ENCODE measurements at places on chromosomes 12 and 14.

DNA sequence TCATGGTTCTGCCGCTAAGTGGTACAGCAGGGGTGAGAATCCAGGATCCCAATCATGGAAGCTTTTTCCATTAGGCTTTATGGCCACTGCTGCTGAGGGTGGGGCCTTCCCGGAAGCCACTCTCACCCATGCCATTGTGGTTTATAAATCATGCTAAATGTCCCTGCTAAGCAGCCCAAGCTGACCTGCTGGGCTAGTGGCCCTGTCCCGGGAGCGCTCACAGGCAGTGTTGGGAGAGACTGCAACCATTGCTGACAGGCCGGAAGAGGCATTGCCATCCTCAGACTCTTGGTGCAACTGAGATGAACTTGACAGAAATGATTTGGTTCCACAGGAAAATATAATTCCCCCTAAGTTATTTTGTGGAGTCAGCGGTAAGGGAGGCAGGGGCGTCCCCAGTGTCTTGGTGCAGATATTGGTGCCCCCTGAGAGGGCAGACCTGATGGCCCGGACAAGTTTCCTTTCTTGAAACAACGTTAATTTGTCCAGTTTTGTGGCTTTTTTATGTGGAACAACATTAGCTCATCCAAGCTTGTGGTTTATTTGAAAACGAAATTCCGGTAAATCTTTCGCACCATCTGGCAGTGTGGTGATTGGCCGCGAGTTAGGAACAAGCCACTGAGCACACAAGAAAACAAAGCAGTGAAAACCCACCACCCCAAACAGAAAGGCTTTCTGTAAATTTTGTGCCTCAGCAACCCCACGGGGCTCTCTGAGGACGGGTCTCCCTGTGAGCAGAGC is 82.3 kb downstream of the SSPN start:
- DNase-seq = no peak

DNA sequence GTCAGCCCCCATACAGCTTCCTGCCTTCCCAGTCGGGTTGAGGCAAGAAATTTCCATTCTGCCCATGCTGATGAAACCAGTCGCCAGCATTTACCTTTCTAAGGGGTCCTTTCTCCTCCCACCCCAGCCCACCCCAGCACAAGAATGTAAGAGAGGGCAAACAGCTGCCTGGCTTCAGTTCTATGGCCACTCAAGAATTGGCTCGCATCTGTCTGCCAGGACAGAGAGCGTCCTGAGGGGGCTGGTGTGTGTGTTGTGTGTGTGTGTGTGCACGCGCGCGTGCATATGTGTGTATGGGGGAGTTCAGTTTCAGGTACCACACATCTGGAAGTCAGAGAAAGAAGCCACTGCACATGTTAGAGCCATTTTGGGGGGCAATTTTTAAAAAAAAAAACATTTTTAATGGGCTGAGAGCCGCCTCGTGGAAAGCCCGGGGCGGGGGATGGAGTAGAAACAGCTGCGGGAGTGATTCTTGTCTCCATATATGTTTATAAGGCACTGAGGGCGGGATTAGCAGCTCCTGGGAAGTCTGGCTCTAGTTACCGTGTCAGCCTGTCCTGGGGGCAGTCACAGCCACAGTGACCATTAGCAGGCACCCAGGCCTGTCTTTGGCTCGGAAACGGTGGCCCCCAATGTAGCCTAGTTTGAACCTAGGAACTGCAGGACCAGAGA is at the start of gene WNT5B:
TSS of gene WNT5B (plus strand) at position 566 of the 672 bp plus-strand sequence. CDS start 2,124 bp downstream, outside the sequence.
- no peak for DNase-seq

DNA sequence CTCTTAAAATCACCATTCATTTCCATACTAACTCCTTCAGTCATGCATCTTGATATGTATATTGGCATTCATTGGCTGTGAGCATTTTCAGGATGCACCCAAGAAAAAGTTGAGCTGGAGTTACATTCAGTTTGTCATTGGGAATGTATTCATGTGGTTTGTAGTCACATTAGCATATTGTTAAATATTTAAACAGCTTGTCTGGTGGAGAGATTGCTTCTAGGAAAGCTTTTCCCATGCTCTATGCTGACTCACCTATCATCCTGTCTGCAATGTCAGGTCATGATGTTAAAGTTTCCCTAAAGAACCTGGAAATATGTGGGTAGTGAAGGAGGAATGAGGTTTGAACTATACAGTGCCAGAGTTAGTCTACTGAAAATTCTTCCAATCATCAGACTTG is 583.6 kb downstream of the GALC start:
- DNase-seq = no peak

DNA sequence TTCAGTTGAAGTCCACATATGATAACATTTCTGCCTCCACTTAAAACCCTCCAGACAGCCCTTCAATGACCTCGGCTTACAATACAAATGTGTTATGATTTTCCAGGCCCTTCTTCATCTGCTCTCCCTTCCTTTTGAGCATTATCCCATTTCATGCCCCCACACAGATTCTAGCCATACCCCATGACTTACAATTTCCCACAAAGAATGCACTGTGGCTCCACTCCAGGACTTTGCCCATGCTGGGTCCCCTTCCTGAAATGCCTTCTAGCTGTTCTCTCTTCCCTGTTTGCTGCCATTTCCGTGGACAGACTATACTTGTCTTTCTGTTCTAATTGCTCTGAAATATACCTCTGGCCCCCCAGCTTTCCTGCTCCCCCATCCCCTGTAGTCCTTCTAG is 963.2 kb downstream of the DIO2 start:
- no peak for DNase-seq

- DNase-seq = no peak
Observed at GRCh38 chr12:49877066-49877465, 26.6 kb downstream of the FAIM2 start.

GRCh38 chr12:68203460-68203875 is 22.1 kb downstream of the IL26 start:
- DNase-seq = no peak

DNA sequence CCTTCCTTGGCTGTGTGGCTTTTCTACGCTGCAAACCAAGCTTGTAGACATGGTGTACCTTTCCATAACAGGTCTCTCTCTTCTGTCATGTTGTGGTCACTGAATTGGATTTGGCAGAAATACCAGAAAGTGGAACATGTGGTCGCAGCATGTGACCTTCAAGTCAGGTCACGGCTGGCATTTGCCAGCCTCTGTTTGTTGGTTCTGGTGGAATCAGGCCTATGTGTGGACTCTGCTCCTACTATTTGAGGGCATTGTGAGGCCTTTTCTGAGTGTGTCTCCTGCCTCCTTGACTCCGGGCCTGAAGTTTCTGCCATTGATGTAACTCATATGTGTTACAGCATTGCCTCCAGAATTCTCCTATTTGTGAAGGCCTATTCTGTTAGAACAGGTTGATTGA is 116.7 kb downstream of the CACNA1C start:
- DNase-seq = no peak

DNA sequence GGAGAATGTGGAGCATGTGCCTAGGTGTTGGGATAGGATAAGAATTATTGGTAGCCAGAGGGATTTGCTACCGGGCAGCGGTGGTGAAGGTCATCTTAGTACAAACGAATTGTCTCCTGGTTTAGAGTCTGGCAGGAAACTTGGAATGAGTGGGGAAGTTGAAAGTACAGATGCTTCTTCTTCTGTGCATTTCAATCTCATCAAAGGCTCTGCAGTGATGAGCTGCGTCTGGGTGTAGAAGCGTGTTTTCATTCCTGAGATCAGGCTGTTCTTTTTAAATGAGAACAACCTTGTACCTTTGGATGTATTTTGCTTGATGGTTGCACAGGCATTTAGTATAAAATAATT is 2.1 kb downstream of the WNK1 start:
- no peak for DNase-seq

DNA sequence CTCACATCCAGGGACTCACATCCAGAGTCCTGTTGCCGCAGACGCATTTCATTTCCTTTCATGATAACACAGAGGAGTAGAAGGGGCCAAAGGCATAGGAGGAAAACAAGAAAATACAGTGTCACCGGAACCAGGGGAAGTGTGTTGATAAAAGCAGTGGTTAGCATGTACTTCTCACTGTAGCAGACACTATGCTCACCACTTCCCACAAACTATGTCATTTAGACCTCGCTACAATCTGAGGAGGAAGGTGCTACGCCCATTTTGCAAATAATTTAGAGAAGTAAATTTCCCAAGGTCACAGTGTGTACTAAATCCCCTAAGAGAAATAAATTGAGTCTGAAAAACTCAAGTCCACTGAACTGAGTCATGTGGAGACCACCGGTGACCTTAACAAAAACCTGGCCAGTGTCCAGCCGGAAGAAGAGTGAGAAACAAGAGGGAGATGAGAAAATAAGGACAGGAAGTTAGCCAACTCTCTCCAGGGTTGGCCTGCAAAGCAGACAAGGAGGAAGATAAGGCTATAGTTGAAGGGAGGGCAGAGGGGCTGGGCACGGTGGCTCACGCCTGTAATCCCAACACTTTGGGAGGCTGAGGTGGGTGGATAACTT is 25.8 kb upstream of the TMCC3 start:
- no peak for DNase-seq

GRCh38 chr12:108304633-108305032 is 34.5 kb downstream of the CMKLR1 start:
- DNase-seq = no peak

- DNase-seq = no peak
Observed at GRCh38 chr14:102805371-102805891, 28.2 kb downstream of the TRAF3 start.

All from activated CD8-positive, alpha-beta memory T cell treated with anti-CD3 and anti-CD28 coated beads for 1 hour (primary cell).